Hindlimb muscle (tissue), 1 donor: ENCODE measurements at places on chromosomes 2 and 18.

DNA sequence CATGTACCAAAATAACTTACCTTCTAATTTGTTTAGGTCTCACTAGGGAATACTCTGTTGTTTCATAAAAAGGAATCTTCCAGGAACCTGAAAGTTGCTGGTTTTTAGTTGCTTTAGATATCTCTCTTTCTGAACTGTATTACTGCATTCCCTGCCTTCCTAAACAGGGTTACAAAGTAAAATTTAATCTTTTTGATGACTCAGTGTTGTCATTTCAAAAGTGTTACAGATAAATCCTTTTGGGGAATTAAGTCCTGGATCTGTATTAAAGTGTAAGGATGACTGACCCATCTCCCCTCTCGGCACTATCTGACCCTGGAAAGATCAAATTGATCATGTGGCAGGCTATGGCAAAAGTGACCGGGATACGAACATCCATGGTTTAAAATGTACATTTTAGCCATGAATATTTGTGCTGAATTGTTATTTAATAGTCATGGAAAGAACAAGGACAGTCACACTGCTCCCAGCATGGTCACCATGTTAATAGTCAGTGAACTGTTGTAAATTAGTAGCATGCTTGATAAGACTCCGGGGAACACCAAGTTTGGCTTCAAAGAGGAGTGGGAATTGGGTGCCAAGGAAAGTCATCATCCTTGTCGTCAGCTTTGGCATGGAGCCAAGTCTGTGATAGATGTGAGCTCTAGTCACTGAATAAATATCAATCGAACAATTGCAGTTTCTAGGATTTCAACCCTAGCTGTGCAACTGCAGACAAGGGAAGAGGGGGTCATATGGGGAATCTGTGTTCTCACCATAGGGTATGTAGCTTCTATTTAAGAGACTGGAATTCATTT is 4.2 kb downstream of the PLEKHA3 start:
- no peak for DNase-seq

GRCh38 chr2:239033801-239034560 is 186.1 kb downstream of the TWIST2 start:
- DNase-seq, result no peak

GRCh38 chr2:210722092-210722491 is 165.7 kb downstream of the CPS1 start:
- DNase-seq, result no peak

GRCh38 chr2:50674876-50675275 is 357.1 kb downstream of the NRXN1 start:
- DNase-seq, result no peak

GRCh38 chr2:234796045-234796591 is 155.7 kb upstream of the SH3BP4 start:
- no peak for DNase-seq

DNA sequence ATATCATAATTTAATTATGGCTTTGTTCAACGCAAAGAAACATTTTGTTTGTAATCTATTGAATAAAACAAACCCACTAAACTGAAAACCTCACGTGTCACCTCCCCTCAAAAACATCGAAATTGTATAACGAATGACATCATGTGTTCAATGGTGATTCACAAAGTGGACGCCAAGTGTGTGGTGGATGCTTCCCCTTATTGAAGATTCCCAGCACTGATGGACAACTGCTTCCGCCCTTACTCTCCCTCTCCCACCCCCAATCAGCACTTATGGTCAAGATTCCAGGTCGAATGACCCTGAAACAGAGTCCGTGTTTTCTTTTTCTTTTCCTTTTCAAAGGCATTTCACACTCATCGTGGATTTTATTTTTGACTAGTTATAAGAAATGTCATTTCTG is 383.0 kb upstream of the SMIM21 start:
- no peak for DNase-seq

DNA sequence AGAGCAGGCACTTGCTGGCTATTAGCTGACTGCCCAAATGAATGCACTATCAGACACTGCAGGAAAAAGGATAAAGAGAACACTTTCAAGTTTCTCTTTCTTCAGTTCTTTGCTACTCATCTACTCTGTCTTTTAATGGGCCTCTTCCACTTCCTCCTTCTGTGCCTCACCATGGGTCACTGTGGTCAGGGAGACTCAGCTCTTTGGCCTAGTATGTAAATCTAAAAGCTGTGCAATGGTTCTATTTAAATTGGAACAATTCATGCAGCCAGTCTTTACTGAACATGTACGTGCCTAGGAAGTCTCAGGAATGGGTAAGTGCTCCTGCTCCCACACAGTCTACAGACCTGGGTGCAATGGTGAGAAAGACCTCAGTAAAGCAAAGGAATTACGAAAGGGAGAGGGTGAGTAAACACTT is 79.1 kb upstream of the DNMT3A start:
- no peak for DNase-seq

- DNase-seq, result no peak
Measured at GRCh38 chr2:238242731-238243495, 3.1 kb upstream of the HES6 start.

DNA sequence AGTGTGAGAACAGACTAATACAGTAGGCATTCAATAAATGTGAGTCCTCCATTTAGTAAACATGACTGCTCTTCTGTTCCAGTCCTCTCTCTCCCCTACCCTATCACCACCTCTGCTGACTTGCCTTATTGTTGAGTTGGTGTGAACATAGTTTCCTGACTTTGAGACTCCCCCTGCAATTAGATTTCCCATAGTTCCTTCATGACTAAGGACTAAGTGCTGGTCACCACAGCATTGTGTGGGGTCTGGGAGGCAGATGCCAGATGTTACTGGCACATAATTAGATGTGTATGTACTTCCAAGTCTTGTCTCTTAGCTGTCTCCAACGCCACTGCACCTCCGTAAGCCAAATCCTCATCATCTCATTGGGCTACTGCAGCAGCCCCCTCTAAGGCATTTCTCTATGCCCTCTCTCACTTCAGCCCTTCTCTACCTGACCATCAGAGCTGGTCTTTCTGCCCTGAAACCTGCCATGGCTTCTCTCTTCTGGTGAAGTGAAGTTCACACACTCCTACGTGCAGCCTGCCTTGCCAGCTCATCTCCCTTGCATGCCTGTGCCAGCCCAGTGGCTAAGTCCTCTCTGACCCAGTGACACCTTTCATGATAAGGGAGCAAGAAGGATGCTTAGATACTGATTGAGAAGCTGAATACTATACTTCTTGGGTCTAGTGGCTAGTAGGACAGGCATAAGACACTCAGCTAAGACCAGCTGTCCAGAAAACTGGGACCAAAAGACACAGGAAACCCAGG is 81.6 kb upstream of the ALPP start:
- DNase-seq, result no peak

DNA sequence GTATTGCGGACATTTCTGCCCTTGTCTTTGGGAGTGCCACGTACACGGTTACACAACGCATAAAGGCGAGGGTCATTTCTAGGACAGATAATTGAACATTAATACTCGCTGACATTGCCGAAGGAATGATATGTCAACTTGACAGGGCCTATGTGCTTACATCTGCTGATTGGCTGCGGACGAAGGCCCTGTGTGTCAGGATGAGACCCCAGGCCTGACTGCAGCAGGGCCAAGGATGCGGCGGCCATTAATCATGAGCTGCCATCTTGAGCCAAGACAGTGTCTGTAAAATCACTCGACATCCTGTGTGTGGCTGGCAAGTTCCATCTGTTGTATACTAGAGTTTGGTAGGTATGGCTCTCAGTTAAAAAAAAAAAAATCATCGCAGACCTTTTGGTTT is 96.6 kb downstream of the MEIS1 start:
- no peak for DNase-seq

GRCh38 chr2:73984203-73984921 is at the start of gene TET3:
Gene TET3 (plus strand): TSS chr2:73984910. CDS start chr2:73986404, 1,494 bp downstream.
- DNase-seq, result no peak

DNA sequence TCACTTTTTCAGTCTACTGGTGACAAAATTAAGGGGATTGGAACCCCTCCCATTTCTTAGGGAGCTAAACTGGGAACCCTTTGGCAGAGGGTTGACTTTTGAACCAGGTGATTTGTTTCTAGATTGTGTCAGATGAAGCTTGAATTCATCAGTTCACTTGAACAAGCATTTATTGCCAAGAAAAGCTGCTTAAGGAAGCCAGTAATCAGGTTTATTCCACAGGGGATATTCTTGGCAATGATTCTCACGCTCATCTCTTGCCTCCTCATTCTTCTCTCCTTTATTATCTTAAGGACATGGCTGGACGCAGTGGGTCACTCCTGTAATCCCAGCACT is 101.0 kb downstream of the ALPK2 start:
- peak; percentile 47 for DNase-seq

DNA sequence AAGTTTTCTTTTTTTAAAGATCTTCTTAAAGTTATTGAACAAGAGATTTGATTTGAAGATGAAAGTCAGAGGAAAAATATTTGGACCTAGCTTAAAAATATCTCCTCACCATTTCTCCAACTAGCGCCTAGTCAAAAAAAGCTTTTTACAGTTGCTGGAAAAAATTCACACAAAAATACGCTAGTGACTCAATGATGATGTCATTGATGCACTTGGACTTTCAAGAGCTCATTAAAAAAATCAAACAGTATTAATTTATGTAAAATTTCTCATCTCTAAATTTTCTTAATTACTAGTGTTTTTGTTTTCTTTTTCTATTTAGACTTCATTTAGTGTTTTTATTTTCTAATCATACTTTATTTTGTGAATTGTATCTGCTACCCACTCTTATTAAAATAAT is 41.8 kb downstream of the CIB4 start:
- no peak for DNase-seq

- peak; percentile 13 for DNase-seq
Measured at GRCh38 chr2:112733456-112733855, 12.6 kb downstream of the NT5DC4 start.

DNA sequence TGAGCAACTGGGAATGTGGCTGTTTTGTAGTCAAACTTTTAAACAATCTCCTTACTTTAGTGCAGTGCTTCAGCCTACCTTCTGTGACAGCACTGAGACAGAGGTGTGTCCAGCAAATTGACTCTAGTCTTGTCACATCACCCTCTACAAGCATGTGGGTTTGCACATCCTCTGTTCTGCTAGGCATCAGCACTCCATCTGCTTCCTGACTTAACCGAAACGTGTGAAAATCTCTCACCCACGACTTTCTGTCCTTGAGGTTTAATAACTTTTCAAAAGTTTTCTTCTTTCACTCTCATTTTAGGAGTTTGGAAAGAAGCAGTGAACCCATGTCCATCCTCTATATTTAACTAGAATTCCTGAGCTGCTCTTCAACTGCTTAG is 42.6 kb downstream of the TTR start:
- no peak for DNase-seq

DNA sequence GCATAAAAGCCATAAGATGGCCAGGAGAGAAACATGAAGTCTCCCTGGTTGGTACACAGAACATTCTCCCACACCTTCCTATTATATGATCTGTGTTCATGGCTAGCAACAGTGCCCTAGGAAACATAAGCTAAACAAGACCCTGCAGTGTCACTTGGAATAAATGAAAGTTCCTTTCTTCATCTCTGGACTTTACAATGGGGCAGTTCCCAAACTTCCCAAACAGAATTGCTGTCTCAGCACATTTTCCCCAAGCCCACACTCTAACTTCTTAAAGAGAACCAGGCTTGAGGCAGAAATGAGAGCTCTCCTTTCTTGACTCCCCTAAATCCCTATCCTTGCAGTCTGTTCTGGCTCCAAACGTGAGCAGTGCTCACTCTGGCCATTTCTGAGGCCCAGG is 173.2 kb upstream of the CREB1 start:
- DNase-seq, result no peak

DNA sequence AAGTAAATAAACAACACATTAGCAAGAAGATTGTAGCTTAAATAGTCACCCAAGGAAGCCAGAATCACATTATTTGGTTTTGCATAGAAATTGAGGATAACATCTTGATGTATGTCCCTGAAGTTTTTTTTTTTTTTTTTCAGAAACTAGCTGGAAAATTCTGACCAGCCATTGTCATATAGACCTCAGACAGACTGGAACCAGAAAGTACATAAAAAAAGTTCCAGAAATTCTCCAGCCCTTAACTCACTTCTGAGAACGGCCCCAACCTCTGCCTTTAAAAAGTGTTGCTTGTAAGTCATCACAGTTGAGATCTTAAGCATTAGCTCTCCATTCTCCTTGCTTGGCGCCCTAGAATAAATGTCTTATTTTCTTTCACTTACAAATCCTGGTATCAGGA is 350.5 kb downstream of the CCDC85A start:
- DNase-seq, result no peak

DNA sequence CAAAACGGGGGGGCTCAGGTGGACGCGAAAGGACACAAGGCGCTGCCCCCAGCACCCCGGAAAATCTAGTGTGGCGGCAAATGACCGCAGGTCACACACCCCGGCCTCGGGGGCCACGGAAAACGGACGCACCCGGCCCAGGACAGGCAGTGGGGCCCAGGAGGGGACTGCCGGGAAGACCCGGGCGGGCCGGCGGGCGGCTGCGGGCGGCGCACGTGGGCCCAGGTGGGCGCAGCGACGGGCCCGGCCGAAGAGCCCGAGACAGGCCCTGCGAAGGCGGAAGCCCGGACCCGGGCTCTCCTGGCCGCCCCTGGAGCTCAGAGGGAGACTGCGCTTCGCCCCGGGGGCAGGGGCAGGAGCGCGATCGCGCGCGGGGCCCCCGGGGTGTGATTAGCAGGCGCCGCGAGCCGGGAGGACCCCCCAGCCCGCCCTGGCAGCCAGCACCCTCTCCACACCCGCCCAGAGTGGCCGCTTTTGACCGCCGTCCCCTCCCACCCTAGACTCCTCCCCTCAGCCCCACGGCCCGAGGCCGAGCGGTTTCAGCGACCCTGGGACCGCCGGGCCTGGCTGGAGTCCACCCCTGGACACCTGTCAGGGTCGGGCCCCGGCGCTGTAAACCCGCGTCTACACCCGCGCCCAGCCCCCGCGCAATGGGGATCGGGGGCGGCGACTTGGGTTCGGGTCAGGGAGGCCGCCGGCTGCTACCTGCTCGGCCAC is 773 bp downstream of the MBP start:
- DNase-seq, result peak; percentile 42

- DNase-seq, result no peak
Measured at GRCh38 chr2:130890941-130891669, 54.4 kb downstream of the ARHGEF4 start.

GRCh38 chr2:16635791-16636699 is 29.6 kb downstream of the CYRIA start:
- no peak for DNase-seq

- DNase-seq, result no peak
Measured at GRCh38 chr18:21230436-21230835, 11.6 kb upstream of the GREB1L start.

DNA sequence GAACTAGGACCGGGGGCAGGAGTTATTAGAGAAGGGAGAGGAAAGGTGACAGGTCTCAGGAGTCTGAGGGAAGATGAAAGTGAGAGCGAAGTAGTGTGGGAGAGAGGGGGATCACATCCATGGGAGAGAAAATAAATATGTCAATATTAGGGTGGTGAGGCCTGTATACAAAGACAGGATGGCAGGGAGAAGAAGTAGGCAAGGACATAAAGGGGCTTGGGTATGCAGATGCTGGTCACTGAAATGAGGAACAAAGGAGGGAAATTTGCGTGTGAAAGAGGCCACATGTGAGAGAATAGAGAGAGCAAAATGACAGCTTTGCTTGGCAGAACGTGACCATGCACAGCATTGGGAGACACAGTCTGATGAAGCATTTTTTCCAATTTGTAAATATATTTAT is 13.6 kb downstream of the METAP1D start:
- DNase-seq, result no peak

- peak; percentile 10 for DNase-seq
Measured at GRCh38 chr2:25743132-25743830, 69.9 kb upstream of the DTNB start.

- DNase-seq, result no peak
Measured at GRCh38 chr2:37583402-37583801, 88.0 kb downstream of the CDC42EP3 start.

- no peak for DNase-seq
Measured at GRCh38 chr2:119545754-119546446, 1.7 kb downstream of the CFAP221 start.

- no peak for DNase-seq
Measured at GRCh38 chr18:78732273-78733210, 247.1 kb upstream of the SALL3 start.
